ENCODE measurements at places on chromosomes 4 and X.
A peak's percentile ranks its signal among the peaks of the same experiment; 100 is the strongest.

- DNase-seq, result no peak
These were observed 14.2 kb downstream of the FAM47E start for GRCh38 chr4:76265631-76266218.

DNA sequence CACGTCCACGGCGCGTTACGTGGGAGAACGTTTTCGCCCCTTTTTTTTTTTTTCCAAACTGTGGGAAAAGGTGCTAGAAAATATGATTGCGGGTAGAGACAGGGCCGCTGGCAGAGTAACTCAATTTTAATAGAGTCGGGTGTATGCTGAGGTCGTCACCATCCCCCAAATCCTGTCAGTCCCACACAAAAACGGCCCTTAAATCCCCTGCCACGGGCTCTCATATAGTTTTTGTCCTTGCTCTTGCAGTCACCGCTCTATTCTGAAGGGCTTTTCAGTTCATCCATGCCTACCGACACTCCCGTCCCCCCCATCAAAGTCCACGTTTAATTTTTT is 796 bp upstream of the MED14 start:
- no peak for DNase-seq

DNA sequence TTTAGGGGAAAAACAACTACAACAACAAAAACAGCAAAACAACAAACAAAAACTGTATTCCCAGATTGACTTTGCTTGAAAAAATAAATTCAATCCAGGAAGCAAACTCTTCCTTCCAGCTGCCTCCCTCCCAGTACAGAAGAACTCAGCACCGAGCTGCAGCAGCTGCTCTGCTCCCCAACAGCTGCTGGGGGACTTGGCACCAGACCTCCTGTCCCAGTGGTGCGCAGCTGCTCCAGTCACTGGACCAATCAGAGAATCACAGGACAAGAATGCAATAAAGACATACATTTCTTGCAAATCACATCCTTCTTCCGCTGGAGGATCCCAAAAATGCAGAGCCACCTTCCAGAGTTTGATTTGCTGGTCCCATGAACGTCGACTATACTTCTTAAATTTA is 11.8 kb upstream of the FAM53A start:
- no peak for DNase-seq

DNA sequence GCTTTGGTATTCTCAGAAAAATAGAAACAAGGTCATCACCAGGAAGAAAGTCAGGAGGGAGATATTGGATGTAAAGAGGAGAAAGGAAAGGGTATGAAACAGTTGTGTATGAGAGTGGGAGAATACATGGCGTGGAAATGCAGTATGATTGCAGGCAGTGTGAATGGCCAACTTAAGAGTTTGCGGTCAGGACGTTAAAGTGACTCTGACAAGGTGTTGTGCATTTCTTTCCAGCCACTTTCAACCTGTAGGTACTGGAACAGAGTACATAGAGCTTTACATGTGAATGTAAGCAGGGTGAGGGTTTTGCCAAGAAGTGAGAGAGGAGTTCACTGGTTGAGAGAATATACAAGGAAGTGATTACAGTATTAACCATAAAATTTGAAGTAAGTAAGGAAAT is 15.7 kb downstream of the ATP10D start:
- no peak for DNase-seq

GRCh38 chr4:39745920-39746319 is 48.0 kb downstream of the UBE2K start:
- no peak for DNase-seq

DNA sequence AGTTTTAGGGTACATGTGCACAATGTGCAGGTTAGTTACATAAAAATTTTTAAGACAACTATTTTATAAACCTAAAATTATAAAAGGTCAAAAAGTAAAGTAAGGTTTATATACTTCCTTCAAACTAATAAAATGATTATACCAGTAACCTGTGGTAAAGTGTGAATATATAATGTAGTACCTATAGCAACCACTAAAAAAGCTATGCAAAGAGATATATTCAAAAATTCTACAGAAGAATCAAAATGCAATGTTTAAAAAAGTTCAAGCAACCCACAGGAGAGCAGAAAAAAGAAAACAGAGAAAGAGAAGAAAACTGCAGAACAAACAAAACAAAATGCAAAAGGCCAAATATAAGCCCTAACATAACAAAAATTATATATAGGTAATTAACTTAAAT is 379.5 kb upstream of the GALNTL6 start:
- no peak for DNase-seq

- DNase-seq, result no peak
These were observed 30.2 kb downstream of the ZNF185 start for GRCh38 chrX:152927858-152928760.

DNA sequence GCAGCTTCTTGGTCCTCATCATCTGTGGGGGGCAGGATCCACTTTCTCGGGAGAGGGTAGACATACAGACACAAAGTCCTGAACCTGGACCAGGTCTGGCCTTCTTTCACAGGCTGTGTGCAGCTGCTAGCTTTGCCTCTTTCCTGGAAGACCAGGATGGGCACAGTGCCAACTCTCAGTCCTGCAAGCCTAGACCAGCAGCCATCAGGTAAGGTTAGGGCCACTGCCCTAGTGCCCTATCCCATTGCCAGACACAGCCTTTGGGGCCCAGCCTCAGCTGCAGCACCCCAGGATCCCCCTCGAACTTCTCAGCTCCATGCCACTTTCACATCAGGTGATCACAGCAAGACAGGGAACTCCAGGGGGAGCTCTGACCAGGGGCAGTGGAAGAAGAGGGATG is 38.4 kb downstream of the ZNF185 start:
- DNase-seq, result no peak

- no peak for DNase-seq
These were observed 12.1 kb downstream of the UVSSA start for GRCh38 chr4:1359144-1359501.

GRCh38 chr4:8019396-8020365 is 80.0 kb upstream of the AFAP1 start:
- DNase-seq, result no peak

DNA sequence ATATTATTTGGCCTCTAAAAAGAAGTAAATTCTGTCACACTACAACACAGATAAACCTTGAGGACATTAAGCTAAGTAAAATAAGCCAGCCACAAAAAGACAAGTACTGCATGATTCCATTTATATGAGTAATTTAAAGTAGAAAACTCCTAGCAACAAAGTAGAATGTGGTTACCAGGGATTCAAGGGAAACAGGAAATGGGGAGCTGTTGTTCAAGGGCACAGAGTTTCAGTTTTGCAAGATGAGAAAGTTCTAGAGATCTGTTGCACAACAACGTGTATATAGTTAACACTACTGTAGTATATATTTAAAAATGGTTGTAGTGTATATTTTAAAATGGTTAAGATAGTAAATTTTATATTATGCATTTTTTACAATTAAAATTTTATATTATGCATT is 25.4 kb downstream of the SEC31A start:
- no peak for DNase-seq

- no peak for DNase-seq
These were observed 3.5 kb upstream of the SH3BP2 start for GRCh38 chr4:2789351-2789750.

GRCh38 chr4:71156616-71157015 is 163.2 kb downstream of the DCK start:
- no peak for DNase-seq

DNA sequence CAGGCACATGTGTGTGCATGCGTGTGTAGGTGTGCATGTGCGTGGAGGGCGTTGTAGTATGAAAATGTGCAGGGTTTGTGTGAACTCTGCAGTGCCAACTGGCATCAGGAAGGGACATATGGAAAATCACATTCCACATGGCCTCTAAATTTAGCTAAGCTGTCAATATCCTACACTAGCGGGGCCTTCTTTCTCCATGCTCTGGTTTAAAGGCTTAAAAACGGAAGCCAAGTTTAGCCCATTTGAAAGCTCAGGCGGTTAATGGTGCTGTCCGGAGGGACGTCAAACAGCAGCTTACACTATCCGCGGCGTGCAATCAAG is 144.1 kb upstream of the NOCT start:
- no peak for DNase-seq

DNA sequence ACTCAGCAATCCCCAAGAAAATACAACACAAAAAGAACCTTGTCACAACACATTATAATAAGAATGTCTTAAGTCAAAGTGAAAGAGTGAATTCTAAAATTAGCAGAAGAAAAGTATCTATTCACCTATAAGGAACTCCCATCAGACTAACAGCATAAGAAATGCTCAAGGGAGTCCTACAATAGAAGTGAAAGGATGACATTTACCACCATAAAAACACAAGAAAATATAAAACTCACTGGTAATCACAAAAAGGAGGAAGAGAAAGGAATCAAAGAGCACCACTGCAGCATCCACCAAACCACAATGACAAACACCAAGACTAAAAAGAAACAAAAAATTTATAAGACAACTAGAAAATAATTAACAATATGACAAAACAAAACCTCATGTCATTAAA is 257.0 kb upstream of the AGTR2 start:
- DNase-seq, result no peak

DNA sequence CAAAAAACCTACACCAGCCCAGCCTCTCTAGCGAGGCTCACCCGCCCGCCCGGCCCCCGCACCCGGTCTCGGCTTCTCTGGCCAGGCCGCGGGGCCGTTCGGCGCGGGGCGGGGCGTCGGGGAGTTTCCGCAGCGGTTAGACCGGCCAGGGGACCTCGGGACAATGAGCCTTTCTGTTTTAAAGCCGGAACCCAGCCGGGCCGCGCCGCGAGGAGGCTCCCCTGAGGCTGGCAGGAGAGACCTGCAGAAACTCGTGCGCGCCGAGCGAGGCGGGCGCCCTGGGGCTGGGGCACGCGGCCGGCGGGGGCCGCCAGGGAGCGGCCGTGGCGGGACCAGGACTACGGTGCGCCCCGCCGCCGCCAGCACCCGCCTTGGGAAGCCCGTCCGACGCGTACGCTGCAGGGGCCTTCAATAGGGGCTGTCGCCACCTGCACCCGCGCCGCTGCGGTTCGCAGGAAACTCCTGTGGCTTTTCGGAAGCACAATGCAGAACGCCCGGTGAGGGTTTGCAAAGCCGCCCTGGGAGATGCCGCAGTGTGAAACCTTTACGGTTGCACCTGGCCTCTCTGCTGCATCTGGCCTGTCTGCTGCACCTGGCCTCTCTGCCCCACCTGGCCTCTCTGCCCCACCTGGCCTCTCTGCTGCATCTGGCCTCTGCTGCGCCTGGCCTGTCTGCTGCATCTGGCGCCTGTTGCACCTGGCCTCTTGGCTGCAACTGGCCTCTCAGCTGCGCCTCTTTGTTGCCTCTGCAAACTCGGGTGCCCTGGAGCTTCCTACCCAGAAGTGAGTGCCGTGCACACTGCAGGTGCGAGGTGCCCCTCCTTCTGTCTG is 63.9 kb downstream of the TRAPPC11 start:
- peak; percentile 54 for DNase-seq

DNA sequence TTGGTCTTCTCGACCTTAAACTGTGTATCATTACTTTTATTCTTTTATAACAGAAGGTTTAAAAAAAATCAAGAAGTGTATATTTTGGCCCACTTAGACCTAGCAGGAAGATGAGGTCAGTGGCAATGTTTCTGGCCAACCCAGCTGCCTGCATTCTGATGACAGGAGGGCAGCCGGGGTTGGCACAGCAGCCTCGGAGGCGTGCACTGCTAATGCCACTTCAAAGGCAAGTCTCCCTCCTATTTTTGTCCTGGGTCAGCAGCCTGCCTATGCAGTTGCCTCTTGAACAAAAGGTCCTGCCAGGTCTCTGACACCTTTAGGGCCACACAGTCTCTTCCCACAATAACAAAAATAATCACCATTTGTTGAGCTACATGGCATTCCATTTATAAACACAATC is 89.4 kb upstream of the MYOZ2 start:
- no peak for DNase-seq

DNA sequence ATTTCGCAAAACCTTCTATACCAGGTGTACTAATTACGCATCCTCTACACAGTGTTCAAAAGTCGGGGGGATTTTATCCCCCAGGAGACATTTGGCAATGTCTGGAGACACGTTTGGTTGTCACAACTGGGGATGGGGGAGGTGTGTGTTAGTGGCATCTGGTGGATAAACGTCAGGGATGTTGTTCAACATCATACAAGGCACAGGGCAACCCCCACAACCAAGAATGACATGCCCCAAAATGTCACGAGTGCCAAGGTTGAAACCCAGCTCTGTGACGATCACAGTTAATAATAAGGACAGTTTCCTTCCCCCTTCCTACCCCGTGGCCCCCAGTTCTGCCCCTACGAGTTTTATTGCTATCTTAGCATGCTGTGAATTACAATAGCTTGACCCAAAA is 15.9 kb upstream of the SEL1L3 start:
- DNase-seq, result no peak

DNA sequence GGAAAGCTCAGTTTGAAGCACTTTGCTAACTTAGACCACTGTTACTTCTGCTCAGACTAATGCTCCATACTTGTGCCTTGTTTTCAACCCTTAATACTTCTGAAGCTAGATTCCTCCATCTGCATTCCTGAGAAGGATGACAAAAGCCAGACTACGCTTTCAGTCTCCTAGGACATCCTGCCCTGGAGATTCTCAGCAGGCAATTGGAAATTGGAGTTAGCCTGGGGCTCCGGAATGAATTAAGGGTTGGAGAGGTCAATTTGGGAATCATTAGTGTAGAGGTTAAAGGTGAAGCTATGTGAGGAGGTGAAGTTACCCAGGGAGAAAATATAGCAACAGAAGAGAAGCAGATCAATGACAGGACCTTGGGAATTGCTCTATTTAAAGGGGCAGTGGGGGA is 215.9 kb upstream of the MBNL3 start:
- DNase-seq, result no peak

GRCh38 chr4:173013232-173013930 is 155.2 kb upstream of the GALNT7 start:
- peak; percentile 56 for DNase-seq

DNA sequence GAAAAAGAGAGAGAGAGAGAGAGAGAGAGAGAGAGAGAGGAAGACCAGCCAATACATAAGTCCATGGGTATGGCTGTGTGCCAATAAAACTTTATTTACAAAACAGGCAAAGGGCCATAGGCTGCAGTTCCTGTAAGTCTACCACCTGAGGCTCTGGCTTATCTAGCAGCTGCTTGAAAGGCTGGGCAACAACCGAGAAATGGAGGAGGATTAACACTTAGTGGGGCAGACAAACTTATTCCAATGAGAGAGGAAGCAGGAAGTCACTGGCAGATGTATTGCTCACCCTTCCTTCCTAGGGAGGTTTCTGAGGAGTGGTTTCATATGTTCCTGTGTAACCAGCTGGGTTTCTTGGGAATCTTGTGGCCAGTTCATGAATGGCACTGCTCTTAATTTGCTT is 4.7 kb upstream of the GPR143 start:
- DNase-seq, result no peak

GRCh38 chr4:92235731-92236130 is 68.0 kb upstream of the GRID2 start:
- no peak for DNase-seq

DNA sequence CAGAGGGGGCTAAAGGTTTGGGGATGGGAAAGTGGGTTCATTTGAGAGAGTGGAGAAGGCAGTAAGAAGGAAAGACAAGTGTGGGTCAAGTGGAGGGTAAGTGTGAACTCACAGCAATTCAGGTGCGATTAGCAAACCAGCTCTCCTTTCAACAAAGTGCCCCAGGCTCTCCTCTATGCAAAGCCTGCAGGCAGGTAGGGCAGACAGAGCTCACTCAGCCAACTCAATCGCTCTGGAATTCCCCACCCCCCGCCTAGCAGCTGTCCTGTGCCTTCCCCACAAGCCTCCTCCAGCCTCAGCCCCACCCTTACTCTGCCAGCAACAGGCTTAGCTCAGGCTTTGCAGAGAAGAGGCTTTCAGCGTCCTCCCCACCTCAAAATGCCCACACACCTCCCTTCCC is 14.8 kb upstream of the MAMLD1 start:
- no peak for DNase-seq
